ENCODE measurements at places on chromosomes 11 and 22.

DNA sequence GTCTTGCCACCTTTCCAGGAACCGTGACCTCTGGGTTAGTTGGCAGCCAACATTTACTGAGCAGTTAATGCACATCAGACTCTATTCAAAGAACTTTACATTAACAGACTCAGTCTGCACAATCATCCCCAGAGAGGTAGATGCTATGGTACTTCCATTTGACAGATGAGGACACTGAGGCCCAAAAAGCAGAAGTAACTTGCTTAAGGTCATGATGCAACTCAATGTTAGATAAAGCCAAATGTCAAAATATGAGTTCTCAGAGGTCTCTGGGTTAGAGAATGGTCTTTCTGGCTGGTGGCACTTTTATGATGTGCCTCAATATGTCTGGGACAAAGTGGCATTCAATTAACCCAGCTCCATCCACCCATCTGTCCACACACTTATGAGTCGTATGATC, 450.0 kb downstream of the MIAT start:
- no peak for DNase-seq

DNA sequence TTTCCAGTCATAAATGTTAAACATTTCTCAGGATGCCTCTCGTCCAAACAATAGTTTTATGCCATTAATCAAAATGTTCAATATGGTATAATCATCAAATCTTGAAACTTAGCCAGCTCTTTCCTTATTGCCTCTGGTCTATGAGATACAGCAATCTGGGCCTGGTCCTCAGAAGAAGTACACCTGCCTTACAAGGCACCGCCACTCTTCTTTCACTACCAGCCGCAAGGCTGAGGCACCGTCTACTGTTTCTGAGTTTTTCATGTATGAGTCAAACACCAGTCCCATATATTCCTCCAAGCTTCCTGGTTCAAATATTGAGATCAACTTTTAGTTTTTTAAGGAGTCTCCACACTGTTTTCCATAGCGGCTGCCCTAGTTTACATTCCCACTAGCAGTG, 600.6 kb upstream of the FAT3 start:
- no peak for DNase-seq

- DNase-seq = no peak
Observed at GRCh38 chr11:8331767-8332166, 68.1 kb upstream of the LMO1 start.

DNA sequence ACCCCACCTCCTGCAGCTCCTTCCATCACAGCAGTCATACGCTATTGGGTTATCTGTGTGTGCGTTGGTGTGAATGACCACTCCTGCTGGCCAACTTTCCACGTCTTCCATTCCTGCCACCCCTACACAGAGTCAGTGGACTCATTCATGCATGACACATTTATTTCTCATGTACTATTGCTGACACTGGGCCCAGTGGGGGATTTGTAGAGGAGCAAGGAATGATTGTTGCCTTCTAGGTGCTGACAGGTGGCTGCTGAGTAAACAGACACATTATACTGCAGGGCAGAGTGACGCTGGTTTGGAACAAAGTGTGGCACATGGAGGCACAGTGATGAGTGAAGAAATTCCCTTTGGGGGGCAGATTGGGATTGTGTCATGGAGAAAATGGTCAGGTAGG, 113.9 kb downstream of the CCDC81 start:
- DNase-seq = no peak

GRCh38 chr11:123301696-123302400, 106.8 kb upstream of the CLMP start:
- DNase-seq = peak; percentile 63

DNA sequence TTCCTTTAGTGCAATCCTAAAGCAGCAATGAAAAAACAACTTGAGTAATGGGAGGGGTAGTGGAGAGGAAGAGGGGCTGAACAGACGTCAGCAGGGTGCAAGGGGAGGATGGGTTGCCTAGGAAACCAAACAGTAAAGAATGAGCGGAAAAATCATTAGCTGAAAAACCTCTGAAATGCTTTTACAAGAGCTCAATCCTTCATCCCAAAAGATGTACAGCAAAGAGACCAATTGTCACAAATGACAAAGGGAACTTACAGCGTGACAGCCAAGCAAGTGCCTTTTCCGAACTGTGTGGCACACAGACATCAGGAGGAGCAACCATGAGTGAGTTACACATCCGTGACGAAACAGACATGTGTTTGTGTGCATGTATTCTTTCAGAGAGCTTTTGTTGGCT, 104.6 kb downstream of the SIK3 start:
- DNase-seq = peak; percentile 95

- no peak for DNase-seq
Observed at GRCh38 chr11:71327156-71328085, 75.0 kb upstream of the SHANK2 start.

DNA sequence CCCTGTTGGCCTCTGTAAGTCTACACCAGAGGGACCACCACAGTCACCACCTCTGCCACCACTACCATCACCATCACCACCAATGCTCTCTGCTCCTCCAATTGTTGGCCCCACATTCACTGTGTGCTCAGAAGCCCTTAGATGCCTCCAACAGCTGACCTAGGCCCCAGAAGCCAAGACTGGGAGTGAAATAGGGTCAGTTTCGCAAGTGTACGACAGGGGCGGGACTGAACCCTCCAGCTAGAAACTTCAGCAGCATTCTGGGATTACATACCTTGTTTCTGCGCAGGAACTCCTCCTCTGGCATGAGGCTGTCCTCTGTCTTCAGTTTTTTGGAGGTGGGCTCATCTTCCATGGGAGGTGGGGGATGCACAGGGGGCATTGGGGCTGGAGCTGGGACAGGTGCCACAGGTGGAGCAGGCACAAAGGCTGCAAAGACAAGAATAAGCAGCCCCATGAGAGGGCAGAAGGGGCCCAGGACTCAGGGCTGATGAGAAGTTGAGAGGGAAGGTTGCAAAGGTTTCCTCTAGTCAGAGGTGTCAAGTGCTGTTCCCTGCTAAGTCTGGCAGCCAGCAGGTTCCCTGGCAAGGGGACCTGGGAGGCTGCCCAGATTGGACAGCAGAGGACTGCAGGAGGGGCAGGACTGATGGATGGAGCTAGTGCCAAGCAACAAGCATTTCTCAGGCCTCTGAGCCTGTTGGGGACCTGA, 10.2 kb upstream of the TBC1D10A start:
- no peak for DNase-seq

- no peak for DNase-seq
Observed at GRCh38 chr11:2772544-2773031, 72.8 kb upstream of the KCNQ1OT1 start.

GRCh38 chr22:45101515-45102227, 62.1 kb upstream of the NUP50 start:
- peak; percentile 69 for DNase-seq

DNA sequence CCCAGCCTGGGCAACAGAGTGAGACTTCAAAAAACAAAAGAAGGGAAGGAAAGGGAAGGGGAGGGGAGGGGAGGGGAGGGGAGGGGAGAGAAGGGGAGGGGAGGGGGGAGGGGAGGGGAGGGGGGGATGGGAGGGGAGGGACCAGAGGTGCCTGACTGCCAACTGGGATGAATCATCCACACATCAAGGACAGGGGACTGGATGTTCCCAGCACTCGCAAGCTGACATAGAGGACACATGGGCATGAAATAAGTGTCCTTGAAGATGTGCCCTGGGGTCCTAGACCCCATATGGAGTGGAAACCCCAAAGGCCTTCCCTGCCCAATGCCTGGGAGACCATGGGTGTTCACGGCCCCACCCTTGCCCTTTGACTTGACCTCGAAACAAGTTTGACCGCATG, 19.8 kb downstream of the TST start:
- no peak for DNase-seq

DNA sequence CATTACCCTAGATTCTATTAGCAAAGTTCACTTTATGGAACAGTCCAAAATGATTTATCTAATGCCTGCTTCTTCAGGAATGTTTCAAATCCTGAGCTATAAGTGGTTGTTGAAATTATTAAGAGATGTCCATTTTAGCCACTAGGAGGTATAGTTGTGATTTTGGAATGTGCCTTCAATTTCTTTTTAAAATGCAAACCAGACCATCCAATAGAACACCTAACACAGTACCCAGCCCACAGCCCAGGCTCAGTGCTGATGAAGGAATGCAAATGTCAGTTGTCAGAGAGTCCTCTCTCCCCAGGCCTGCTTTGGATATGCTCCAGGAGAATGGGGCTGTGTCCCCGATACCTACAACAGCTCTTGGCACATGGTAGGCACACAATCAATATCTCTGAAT, 85.8 kb upstream of the E2F8 start:
- DNase-seq = peak; percentile 22

GRCh38 chr22:25735650-25736049, 6.3 kb upstream of the MYO18B start:
- DNase-seq = no peak

GRCh38 chr22:22767876-22768602, 119.6 kb upstream of the IGLL5 start:
- DNase-seq = no peak

- DNase-seq = peak; percentile 45
Observed at GRCh38 chr22:46373159-46373558, 37.6 kb downstream of the TRMU start.

- no peak for DNase-seq
Observed at GRCh38 chr11:128310676-128311445, 276.5 kb downstream of the ETS1 start.

DNA sequence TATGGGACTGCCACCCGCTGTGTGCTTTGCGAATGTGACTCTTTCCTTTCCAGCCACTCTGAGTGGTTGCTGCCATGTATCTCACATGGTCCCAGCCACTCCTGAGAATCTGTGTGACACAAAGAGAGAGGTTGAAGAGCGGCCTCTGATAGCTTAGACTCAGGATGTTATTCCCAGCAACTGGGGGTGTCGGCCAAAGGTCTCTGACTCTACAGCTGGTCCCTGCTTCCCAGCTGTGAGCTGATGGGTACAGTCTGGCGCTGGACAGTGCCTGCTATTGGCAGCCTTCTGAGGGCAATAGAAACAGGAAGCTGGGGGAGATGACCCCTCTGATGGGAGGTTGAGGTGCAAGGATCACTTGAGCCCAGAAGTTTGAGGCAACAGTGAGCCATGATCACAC, 105.1 kb downstream of the RRAS2 start:
- peak; percentile 80 for DNase-seq

GRCh38 chr11:120801801-120802689, 221.9 kb upstream of the TBCEL start:
- DNase-seq = peak; percentile 63

GRCh38 chr11:16380941-16381568, 24.7 kb upstream of the SOX6 start:
- no peak for DNase-seq

Measured in muscle of leg (tissue), 16 donors.